Cardiac septum (tissue), 1 donor: ENCODE measurements at places on chromosomes 7 and 10. TPM values are rescaled to one million over a fixed set of nuclear protein-coding genes. Genes with fewer than 3 reads are reported as not detected.

Gene TNS3
- total RNA-seq = 29.0 TPM

Gene PSD
- 1.7 TPM for total RNA-seq

Gene IFIT1B
- 0.81 TPM for total RNA-seq

Gene NRP1
- 138 TPM for total RNA-seq

Gene DYDC2
- total RNA-seq = not detected

Gene ADAM12
- 1.3 TPM for total RNA-seq

Gene SPDYE2B
- not detected for total RNA-seq

Gene GGCT
- total RNA-seq = 20.8 TPM

Gene ZNHIT1
- 50.1 TPM for total RNA-seq

Gene FFAR4
- 0.08 TPM for total RNA-seq

Gene VIPR2
- total RNA-seq = 23.2 TPM

Gene SGCE
- 27.7 TPM for total RNA-seq

Gene ZPBP
- total RNA-seq = not detected

Gene SPDYE5
- not detected for total RNA-seq

Gene ZNF511
- 34.4 TPM for total RNA-seq

Gene RBM28
- total RNA-seq = 35.1 TPM

Gene HSPA12A
- 8.1 TPM for total RNA-seq

Gene NPY4R2
- total RNA-seq = not detected

Gene FAM221A
- 3.7 TPM for total RNA-seq

- DNase-seq = no peak
Measured at GRCh38 chr7:36473454-36474282, 84.0 kb downstream of the ANLN start.

GRCh38 chr10:67086327-67087134 is 160.7 kb downstream of the LRRTM3 start:
- no peak for DNase-seq

GRCh38 chr7:42407833-42408232 is 170.8 kb upstream of the GLI3 start:
- no peak for DNase-seq

GRCh38 chr7:82241356-82241755 is 202.2 kb downstream of the CACNA2D1 start:
- no peak for DNase-seq

DNA sequence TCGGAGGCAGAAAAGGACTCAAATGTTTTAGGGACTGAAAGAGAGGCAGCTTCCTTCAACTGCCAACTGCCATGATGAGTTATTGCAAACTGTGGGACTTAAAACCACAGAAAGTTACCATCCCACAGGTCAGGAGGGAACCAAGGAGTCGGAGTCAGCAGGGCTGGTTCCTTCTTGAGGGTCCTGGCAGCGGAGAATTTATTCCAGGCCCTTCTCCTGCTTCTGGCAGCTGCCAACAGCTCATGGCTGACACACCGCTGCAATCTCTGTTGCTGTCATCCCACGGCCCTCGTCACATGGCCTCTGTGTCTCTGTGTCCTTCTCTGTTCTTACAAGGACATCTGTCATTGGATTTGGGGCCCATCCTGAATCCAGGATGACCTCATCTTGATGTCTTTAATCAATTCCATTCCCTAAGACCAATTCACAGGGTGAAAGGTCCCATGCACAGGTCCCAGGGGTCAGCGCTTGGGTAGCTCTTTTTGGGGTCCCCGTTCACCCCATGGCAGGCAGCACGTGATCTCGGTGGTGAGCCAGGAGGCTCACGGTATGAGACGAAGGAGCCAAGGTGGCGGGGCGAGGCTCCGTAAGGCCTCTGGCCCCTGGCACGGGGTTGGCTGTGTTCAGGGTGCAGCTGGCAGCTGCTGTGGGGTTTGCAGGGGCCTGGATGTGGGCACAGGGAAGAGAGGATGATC is 27.4 kb upstream of the PSMG3 start:
- no peak for DNase-seq

DNA sequence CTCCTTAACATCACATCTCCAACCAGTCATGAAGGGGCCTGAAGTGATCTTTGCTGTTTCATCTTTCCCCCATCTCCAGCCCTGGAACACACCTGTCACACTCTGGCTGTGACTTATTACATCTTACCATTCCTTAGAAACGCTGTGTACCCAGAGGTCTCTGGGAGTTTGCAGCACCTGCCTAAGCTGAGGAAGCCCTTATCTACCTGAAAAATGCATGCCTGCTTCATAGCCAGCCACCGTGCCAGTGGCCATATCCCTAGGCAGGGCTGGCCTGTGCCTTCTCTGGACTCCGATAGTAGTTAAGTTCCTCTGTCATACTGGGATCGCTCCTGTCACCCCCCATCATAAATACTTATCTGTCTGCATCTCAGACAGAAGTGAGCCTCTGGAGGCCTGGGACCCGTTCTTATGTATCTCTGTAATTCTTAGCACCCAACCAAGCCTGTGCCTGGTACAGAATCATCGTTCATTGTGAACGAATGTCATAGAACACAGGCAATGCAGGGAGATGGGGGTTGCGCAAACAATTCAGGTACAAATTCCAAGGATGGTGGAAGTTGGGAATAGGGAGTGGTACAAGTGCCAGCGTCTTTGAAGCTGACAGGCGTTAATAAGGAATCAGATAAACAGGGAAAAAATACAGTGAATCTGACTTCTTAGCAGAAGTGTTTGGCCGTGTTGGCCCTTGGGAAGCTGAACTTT is 254.6 kb downstream of the CAMK1D start:
- no peak for DNase-seq

DNA sequence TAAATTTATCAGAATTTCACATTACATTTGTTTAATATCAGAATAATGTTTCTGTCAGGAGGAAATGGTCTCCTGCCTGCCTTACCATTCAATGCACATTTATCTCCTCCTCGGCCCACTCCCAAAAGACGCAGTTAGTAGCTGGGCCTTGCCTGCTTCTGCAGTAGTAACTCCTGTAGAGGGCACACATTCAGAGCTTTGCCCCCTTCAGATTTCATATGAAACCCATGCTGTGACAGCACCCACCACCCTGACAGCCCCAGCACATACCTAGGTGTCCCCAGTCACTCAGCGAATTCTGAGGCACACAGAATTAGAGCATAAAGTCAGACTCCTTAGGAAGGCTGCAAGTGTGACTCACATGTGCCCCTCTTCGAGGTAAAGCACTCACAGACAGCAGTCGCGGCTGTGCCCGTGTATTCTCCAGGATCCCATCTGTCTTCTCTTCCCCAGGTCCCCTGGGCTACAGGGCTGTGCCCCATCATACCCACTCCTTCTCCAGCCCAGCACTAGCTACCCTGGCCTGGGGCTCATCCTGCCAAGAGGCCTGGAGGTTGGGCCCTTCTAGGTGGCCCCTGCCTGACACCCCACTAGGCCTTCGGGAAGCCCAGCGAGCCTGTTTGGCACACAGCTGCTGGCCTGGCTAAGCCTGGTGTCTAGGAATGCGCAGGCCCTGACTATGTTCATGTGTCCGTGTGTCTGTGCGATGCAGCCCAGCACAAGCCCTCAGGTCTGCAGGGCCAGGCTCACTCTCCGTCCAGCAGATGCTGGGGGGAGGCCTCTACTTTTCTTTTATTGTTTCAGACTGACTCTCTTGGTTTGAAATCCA is 4.7 kb upstream of the DEPP1 start:
- peak; percentile 69 for DNase-seq

- DNase-seq = no peak
Measured at GRCh38 chr10:113169111-113169510, 219.1 kb downstream of the TCF7L2 start.

DNA sequence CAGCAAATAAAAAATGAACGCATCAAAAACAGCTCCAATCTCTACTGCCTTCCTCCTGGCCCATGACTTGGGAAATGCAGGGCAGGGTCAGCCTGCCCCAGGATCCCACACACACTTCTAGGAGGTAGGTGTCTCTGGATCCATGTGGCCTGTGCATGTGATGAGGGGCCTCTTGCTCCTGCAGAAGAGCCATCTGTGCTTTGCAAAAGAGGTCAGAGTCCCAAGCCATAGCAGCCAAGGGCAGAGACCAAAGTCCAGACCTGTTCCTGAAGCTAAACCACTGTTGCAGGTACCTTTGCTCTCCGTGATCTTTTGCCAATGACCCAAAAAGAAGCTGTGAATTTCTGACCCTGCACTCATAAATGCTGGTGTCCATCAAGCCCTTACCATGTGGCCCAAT is 57.1 kb downstream of the KCNMA1 start:
- peak; percentile 49 for DNase-seq

GRCh38 chr10:128574581-128575210 is 448.5 kb upstream of the MKI67 start:
- no peak for DNase-seq

DNA sequence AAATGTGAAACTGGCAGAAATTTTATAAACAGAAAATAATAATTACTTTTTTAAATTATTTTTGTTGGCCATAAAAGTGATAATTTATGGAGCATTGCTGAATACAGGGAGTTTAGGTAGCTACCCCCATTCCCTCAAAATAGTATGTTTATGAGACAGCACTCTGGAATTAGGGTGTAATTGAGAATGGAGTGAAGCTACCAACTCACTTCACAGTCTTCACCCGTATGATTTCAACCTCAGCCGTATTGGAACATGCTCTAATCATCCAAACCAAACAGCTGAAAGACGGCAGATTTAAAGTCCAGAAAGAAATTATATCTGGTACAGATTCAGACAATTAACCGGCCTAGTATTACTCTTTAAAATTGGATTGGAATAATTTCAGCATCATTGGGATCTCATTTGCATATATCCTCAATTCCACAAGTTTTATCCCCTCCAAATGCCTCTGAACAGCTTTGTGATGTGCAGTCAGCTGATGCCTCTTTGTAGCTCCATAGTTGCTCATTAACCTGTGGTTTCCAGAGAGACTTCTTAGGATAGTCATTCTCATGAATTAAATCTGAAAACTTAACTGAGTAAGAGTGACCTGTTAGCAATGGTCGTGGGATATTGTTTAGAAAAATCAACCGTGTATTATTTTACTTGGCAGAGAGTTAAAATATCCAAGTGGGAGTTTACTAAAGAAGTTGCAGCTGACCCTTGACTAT is 59.1 kb upstream of the GJD4 start:
- no peak for DNase-seq

GRCh38 chr10:100659361-100660098 is 85.9 kb upstream of the PAX2 start:
- DNase-seq = no peak

- no peak for DNase-seq
Measured at GRCh38 chr7:47191876-47192291, 390.0 kb downstream of the TNS3 start.

- no peak for DNase-seq
Measured at GRCh38 chr7:99392046-99392445, 16.4 kb downstream of the PDAP1 start.

DNA sequence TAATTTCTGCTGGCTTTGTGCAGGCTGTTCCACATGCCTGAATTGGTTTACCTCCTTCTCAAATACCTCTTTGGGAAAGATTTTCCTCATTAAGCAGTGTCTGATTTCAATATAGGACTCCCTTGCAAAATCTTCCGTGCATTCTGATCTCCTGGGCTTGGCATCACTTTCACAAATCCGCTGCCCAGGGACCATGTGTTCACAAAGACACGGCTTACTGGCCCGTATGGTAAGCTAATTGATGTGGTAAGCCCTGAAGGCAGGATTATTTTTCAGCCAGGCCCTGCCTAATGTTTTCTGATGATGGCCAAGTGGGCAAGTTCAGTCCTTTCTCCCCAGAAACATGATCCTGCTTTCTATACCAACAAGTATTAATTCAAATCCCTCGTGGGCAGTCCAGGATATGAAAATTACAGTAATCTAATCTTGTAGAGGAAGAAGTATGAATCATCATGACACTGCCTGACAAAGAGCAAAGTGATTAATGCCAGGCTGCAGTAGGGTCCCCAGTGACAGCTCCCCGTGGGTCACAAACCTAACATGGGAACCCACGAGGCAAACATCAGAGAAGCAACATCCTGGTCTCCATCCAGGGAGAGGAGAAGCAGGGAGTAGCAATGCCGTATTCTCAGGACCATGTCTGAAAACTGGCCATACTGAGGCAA is 11.6 kb upstream of the SVIL start:
- no peak for DNase-seq

- DNase-seq = no peak
Measured at GRCh38 chr10:125396676-125397075, 236.3 kb upstream of the CTBP2 start.

GRCh38 chr10:102384606-102385429 is 10.7 kb upstream of the NFKB2 start:
- no peak for DNase-seq

DNA sequence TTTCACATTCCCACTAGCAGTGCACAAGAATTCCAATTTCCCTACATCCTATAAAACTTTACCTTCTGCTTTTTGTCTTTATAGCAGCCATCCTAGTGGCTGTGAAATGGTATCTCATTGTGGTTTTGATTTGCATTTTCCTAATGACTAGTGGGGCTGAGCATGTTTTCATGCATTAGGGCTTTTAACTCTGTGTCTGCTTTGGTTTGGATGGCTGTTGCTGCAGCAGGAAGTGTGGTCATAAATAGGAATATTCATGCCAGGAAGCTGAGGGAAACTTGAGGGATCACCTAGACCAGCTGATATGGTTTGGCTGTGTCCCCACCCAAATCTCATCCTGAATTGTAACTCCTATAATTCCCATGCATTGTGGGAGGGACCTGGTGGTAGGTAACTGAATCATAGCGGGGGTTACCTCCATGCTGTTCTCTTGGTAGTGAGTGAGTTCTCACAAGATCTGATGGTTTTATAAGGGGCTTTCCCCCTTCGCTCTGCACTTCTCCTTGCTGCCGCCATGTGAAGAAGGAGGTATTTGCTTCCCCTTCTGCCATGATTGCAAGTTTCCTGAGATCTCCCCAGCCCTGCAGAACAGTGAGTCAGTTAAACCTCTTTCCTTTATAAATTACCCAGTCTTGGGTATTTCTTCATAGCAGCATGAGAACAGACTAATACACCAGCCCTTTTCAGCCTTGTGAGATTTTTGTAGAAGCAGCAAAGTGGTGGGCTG is 181.8 kb upstream of the PITRM1 start:
- DNase-seq = no peak

GRCh38 chr10:14654821-14655382 is 119.8 kb downstream of the FAM107B start:
- DNase-seq = no peak

DNA sequence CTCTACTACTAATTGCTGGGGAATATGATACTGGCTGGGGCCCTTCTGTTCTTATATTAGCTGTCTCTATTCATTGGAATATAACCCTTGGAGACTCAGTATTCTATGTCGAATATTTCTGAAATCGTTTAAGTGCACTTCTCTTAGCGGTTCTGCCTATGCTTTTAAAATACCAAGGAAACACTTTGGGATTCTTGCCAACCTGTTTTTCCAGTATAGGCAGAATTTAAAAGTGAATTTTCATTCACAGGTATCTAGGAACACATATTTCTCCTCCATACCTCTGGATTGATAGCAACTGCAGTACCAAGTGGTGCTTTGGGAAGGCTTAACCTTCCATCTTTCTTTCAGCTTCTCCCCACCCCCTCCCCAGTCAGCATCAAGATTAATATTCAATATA is 370.3 kb upstream of the LRRN3 start:
- no peak for DNase-seq

GRCh38 chr10:67492317-67493019 is 203.5 kb downstream of the CTNNA3 start:
- no peak for DNase-seq

- DNase-seq = no peak
Measured at GRCh38 chr7:79877874-79878465, 256.7 kb upstream of the GNAI1 start.

- no peak for DNase-seq
Measured at GRCh38 chr10:75263806-75264205, 28.0 kb upstream of the COMTD1 start.

GRCh38 chr7:84547331-84547730 is 352.7 kb upstream of the SEMA3A start:
- DNase-seq = no peak
